Fibroblast of gingiva (primary cell): ENCODE measurements at places on chromosomes 12 and 14.

GRCh38 chr12:106217706-106218105, 30.1 kb downstream of the CKAP4 start:
- no peak for DNase-seq

GRCh38 chr12:127025545-127025944, 1241.4 kb upstream of the TMEM132C start:
- no peak for DNase-seq

- no peak for DNase-seq
Measured at GRCh38 chr14:32738206-32738871, 200.3 kb upstream of the NPAS3 start.

DNA sequence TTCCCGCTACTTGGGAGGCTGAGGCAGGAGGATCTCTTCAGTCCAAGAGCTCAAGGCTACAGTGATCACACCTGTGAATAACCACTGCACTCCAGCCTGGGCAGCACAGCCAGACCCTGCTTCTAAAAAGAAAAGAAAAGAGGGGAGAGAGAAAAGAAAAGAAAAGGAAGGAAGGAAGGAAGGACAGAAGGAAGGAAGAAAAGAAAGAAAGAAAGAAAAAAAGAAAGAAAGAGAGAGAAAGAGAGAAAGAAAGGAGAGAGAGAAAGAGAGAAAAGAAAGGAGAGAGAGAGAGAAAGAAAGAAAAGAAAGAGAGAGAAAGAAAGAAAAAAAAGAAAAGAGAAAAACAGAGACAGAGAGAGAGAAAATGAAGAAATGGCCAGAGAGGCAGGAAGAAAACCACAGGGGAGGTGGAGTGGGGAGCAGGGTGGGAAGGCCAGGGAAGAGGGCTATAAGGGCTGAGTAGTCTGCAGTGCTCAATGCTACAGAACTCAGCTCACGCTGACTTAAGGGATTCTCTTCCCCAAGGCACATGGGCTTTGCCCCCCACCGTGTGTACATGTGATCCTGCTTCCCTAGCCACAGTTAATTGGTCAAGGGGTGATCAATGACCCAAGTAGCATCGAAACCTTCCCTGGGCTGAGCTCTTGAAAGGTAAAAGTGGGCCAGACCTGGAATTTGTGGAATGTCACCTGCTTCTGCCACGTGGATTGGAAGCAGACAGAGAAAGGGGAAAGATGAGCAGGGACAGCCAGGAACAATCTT, 90.4 kb upstream of the TMCC3 start:
- no peak for DNase-seq

DNA sequence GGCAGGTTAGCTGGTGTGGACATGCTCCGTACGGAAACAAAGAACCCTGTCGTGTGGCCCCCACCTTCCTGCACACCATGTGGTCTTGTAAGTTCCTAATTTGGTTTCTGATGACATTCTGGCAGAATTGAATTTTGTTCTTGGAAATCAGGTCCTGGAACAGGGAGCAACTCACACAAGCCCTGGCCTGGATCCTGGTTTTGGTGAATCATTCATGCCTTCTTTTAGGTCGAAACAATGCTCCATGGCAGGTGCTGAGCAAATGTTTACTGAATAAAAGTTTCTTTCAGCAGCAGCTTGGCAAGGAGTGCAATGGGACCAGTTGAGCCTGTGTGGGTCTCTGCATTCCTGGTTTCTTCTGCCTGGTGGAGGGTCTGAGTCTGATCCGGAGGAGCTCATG, 978.4 kb downstream of the BCL11B start:
- no peak for DNase-seq

DNA sequence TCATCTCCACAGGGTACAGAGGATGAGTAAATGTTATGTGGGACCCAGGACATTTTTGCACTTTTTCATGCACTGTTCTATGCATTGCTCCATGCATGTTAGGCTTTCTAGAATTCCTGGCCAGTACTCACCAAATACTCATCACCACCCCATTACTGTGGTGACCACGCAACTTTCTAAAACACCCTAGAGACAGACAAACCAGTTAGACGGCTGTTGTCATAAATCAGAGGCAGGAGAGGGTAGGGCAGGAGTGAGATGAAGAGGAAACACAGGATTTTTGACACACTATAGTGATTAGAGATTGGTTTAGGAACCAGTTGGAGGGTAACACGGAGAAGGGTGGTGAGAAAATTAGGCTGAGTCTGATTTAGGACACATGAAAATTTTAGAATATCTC, 59.3 kb downstream of the IFNG start:
- DNase-seq, result no peak

DNA sequence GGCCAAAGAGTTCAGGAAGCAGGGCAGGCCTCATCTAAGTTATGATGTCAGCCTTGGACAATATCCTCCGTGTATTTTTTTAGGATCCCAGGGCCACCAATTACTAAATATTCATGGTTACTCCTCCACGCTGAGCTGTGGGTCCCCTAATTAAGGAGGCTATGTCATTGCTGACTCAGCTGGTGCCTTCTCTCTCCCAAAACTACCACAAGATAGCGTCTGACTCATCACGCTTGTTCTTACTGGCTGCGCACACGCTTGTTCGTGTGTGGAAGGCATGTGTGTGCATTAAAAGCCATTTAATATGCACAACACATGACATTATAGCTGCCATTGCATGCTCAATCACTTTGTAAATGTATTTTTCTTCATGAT, 78.3 kb downstream of the GSC start:
- DNase-seq, result no peak

- DNase-seq, result no peak
Measured at GRCh38 chr12:9674226-9674590, 4.7 kb downstream of the CLEC2D start.

- DNase-seq, result no peak
Measured at GRCh38 chr12:76310110-76310509, 38.1 kb downstream of the BBS10 start.

GRCh38 chr12:6956021-6956727, 5.0 kb downstream of the PTPN6 start:
- no peak for DNase-seq

DNA sequence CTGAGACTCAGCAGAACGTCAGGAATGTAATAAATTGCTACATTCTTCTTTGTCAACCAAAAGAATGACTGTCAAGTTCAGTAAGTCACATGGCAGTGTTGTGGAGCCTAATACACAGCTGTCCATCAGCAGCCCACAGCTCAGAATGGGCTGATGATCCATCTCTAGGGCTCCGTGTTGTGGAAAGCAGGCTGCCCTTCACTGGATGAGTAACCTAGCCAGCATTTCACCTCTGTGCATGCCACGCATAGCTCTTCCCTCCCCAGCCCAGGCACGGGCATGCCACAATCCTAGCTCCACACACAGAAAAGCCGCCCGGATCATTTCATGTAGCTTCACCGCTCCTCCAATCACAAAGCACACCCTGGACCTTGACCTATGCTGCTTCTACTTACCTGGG, 878.0 kb upstream of the TMEM132C start:
- DNase-seq, result no peak

DNA sequence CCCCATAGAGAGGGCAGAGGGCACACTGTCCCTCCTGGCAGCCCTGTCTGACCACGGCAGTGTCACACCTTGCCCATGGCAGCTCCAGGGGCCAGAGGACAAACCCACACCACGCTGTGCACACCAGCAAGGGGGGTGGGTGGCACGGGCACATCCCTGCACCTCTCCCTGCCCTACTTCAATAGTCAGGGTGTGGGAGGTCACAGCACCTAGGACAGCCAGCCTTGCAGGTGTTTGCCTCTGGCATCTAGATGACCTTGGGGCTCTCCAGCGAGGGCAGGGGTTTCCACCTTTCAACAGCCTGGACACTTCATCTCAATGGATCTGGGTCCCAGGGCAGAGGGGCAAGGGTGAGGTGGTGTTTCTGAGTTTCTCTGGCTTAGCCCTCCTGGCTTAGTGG, 69.2 kb downstream of the LGMN start:
- DNase-seq, result no peak

GRCh38 chr12:115322275-115322674, 638.3 kb upstream of the TBX3 start:
- DNase-seq, result peak; percentile 60

- no peak for DNase-seq
Measured at GRCh38 chr12:40989785-40990184, 198.3 kb upstream of the PDZRN4 start.

- peak; percentile 12 for DNase-seq
Measured at GRCh38 chr14:65352964-65353530, 59.5 kb upstream of the FUT8 start.

GRCh38 chr14:91649930-91650329, 82.0 kb downstream of the CATSPERB start:
- peak; percentile 53 for DNase-seq

DNA sequence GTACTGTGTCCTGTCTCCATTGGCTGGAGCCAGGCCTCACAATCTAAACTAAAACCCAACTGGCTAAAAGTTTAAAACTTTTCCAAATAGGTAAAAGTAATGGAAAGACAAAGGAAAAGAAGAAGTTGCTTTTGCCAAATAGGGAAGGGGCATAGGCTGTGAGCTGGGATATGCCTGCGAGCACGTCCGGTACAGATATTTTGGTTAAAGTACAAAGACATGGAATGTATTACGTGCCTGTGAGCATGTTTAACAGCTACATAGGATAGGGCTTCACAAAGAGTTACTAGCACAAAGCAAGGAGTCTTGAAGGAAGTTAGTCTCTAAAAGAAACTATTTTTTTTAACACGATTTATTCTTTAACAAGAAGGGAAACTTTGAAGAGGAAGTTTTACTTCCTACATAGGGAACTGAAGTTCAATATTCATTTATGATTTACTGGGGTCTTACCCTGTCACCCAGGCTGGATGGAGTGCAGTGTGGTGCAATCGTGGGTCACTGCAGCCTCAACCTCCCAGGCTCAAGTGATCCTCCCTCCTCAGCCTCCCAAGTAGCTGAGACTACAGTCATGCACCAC, 41.9 kb upstream of the INF2 start:
- DNase-seq, result no peak

GRCh38 chr14:39733741-39734140, 301.5 kb upstream of the FBXO33 start:
- DNase-seq, result no peak

DNA sequence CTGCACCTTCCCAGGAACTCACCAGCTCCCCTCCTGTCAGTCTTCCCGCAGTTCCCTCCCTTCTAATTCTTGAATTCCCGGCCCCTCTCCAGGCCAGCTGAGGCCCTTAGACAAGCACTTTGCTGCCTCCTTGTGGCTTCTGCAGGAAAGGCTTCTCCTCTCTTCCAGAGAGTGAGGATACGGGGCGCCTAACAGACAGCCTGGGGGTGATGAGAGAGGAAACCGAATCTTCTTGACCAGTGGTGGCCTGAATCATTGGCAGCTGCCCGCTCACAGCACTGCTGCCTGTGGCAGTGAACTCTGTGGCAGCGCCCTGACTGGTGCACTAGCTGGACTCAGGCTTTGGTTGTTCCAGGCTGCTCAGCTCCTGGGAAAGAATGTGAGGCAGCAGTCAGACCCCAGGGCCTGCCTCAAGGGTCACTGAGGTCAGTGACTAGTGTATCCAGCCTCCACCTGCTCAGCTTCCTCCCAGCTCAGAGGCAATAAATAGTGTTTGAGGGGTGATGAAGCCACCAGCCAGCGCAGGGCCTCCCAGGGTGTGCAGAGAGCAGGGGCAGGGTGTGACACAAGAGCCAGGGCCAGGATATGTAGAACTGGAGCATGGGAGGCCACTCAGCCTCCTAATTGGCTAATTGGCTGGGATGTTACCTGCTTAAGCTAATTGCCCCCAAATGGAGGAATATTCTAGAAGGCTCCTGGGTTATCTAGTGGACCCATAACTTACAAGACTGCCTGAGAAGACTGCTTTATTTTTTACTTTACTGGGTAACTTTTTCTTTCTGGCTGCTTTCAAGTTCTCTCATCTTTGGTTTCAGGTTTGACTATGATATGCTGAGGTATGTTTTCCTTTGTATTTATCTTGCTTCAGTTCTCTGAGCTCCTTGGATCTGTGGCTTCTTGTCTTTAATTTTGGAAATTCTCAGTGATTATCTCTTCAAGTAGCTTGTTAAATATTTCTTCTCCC, 12.9 kb upstream of the MCRS1 start:
- peak; percentile 63 for DNase-seq

- DNase-seq, result no peak
Measured at GRCh38 chr12:66552716-66553115, 126.2 kb downstream of the GRIP1 start.

DNA sequence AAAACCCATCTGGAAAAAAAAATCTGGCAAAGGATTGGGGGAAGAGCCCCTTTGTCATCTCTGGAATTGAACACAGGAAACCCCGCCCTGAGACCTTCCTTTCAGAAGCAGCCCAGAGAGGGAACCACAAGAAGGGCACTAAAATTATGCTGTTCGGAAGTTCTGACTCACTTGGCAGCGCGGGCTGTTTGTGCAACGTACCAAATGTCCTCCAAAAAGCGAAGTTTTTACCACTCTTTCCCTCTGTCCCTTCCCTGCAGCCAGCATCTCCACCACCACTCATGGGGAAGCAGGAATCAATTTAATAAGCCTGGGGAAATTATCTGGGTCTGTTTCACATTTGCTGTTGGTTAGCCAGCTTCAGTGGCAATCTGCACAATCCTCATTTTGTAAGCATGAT, 3.2 kb upstream of the SYNE3 start:
- peak; percentile 95 for DNase-seq

DNA sequence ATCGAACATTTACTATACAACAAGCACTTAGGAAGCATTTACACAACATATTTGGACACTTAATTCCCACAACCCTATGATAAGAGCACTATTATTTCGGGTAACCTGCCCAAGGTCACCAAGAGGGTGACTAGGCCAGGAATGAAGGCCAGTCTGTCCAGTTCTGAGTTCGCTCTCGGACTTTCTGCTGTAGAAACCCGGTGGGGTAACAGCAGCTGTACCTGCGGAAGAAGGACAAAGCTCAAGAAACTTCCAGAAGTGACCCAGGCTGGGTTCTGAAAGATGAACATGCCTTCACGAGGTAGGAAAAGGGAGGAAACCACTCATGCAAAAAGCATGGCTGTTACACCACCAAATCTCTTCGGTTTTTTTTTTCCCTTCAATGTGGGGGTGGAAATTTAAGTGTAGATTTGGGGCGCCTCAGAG, 10.8 kb downstream of the PLA2G1B start:
- no peak for DNase-seq

DNA sequence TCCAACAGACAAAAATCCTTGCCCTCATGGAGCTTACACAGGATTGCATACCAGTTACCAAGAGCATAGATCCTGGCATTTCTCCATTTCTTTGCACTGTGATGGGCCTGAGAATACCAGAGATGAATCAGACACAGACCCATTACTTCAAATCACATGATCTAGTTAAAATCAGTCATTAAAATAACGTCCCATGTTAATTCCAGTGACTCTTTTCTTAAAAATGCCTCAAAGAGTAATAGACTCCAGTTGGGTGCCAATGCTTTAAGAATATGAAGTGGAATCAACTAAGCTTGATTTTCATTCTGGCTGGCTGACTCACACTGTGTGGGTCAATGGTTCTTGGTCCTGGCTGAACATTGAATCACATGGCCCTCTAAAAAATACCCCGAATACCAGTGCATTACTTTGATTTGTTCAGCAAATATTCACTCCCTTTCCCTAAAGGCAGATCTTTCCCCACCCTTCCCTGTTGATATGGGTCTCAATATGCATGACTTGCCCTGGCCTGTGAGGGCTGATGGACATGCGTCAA, 11.0 kb downstream of the ASB2 start:
- peak; percentile 87 for DNase-seq
